Diencephalon (tissue), 1 donor: ENCODE measurements at places on chromosomes 6 and 20. TPM values are rescaled to one million over a fixed set of nuclear protein-coding genes. Genes with fewer than 3 reads are reported as not detected.

Gene LRRC73
- 5.3 TPM for total RNA-seq

Gene SOBP
- total RNA-seq = 42.0 TPM

Gene HLA-F
- 0.92 TPM for total RNA-seq

Gene NHLRC1
- total RNA-seq = 4.4 TPM

Gene RSPO3
- total RNA-seq = 3.7 TPM

Gene IPCEF1
- 13.6 TPM for total RNA-seq

Gene LHFPL5
- 2.1 TPM for total RNA-seq

Gene MEP1A
- total RNA-seq = not detected

Gene SRMS
- total RNA-seq = not detected

Gene PRR18
- 2.5 TPM for total RNA-seq

Gene CRIP3
- total RNA-seq = 6.7 TPM

Gene DACT2
- 4.6 TPM for total RNA-seq
